CD4-positive, alpha-beta T cell treated with Interleukin-1 beta for 1 hour (primary cell): ENCODE measurements at places on chromosomes 12 and 14.
A peak's percentile ranks its signal among the peaks of the same experiment; 100 is the strongest.

DNA sequence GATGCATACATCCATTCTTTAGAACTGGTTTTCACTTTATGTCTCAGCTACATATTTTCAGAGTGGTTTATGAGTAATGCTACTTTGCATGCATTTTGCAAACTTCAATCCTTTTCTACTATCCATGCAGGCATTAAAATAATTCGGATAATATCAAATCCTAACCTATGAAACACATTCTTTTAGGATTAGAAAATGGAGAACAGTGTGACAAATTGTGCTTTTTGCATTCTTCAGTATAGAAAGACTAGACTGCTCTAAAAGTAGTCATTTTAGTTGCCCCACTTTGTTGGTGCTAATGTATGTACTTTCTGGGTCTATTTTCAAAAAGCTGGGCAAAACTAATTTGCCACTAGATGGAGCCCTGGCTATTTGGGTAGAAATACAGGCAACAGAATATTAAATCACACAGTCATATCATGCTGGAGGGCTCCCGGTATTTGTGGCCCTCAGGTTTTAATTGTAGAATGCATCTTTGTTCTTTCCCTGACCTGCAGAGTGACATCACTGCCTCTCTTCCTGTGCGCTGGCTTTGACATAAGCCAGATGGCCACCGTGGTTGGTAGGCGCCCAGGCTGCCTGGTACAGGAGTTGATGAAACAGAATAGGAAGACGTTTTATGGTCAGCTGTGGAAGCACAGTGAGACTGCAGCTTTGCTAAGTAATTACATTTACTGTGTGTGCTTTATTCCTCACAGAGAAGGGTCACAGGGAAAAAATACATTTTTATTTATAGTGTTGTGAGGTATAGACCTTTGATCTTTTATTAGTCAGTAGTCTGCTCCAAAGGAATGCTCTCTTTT lies 28.1 kb downstream of the MSRB3 start:
- DNase-seq = no peak

DNA sequence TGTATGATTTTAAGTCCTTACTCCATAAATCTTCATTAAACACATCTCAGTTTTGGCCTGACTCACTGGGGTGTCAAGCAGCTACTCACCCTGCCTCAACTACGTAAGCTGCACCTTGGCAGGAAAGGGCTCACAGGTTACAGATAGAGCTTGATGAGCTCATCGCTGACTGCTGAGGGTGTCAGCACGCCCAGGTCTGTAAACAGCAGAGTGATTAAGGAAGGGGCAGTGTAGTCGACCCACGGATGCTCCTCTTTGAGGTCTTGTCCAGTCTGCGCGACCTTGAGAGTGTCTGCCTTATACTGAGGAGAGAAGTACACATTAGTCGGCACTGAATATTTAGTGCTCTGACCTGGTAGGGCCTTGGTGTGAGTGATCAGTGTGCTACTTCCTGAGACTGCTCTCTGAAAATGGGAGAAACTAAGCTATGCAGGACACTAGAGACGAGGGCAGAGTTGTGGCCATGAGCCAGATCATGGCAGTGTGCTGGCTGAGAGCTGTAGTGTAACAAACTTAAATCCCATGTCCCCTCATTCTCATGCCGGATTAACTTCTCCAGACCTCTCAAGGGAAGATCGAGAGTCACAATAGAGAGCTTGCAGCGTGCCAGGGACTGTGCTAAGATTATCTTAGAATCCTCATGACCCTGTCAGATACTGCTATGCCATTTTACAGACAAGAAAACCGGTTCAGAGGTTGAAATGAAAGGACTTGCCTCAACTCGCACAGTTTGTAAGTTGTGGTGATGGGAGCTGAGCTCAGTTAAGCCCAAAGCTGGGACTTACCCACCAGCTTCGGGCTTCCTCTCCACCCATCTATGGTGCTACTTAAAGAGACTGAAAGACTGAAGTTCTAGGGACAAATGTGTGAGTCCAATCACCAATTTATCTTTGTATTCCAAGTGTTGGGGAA lies 11.6 kb downstream of the EIF2B1 start:
- DNase-seq = no peak

DNA sequence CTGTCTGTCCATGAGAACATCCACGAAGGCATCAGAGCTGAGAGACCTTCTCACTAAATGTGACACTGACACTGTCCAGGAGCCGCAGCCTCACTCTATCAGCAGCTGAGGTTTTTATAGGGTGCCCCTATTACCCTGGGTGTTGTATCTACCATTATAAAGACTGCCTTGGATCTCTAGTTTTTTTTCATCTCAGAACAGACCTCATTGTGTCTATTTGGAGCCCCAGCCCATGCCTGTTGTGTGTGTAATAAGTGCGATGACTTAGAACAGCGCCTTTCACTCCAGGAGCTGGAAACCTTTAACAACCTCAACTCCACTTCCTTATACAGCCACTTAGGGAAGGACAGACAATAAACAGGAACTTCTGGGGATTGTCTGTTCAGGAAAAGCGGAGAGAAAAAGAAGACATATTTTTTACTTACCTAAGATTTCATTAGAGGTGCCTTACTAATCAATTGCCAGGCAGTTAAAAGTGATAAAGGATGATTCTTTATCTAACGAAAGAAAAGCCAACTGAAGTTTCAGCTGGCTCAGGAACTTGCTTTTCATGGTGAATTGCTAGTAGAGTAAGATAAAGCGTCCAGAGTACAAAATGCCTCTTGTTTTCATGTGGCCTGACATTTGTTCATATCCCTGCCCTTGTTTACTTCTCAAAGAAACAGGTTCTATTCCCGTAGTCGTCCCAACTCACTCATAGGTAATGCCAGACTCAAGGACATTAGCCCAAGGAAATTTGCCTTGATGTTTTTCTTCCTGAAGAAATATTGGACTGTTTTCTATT lies 420.6 kb downstream of the RAD51B start:
- no peak for DNase-seq

- DNase-seq = peak; percentile 75
Observed at GRCh38 chr12:52151837-52152783, 39.7 kb downstream of the KRT80 start.

DNA sequence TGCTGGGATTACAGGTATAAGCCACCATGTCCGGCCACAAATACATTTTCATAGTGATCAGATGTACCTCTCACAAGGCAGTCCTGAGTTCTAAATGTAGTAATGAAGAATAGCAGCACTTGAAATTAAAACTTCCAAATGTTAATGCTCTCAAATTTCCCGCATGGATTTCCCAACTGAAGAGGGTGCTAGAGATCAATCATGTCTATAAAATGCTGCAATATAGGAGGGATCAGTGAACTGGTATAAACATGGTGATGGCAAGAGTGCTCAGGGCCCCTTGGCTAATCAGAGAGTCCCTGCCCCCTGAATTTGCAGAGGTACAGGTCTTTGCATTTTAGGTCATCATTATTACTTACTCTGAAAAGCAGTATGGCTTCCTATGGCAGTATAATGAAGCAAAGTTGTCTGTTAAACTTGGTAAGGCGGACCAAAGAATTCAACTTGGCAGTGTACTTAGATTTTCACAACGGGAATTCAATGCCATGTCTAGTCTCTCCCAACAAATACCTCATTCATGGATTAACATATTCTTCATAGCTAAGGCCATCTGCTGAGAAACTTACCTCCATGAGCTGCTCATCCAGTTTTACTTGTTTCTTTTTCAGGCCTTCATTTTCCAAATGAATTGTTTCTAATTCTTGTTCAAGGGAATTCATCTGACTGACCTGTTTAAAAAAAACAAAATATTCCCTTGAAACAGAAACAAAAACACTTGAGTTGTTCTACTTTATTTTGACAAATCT lies 67.0 kb upstream of the SAV1 start:
- DNase-seq = no peak

DNA sequence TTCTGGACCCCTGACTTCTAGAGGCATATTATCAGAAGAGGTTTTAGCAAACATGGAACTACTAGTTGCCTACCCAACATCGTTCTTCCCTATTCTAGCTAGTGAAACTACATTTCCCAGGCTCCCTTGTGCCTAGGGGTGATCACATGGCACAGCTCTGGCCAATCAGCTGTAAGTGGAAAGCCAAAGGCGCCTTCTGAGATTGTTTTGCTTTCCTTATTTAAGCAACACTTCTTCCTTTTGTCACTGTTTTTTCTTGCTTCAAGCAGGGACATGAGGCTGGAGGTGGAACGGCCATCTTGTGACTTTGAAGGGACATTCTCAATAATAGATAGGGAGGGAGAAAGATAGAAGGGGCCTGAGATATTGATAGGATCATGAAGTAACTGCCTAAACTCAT lies 136.7 kb downstream of the ZNF664 start:
- peak; percentile 9 for DNase-seq

GRCh38 chr14:95758331-95758730 lies 44.4 kb upstream of the TCL1A start:
- no peak for DNase-seq

GRCh38 chr12:129727100-129727499 lies 176.7 kb downstream of the TMEM132D start:
- no peak for DNase-seq

DNA sequence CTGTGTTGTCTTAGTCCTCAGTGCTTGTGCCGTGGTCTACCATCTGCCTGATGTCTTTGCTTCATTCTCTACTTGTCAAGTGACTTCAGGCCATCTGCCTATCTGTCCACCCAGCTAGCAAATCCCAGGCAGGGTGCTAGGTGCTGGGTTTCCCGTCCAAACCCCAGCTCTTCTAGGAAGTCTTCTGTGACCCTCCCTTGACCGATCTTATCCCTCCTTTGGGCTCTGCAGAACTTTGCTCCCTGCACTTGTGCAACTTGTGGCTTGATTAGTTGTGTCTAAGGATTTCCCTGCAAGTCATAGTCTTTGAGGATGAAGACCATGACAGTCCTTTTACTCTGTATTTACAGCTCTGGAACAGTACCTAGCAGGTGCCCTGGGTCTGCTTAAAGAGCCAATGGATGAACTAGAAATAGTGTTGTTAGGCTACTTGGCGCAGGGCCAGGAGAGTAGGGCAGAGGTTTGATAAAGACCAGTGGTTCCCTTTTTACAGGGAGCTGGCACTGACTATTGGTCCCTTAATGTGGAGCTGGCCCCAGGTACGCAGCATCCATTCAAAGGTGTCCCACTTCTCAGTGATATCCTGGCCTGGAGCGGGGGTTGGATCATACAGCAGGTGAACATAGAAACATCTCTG lies 60.1 kb downstream of the ADCK1 start:
- DNase-seq = no peak

- no peak for DNase-seq
Observed at GRCh38 chr12:130186651-130187268, 24.5 kb downstream of the FZD10 start.

DNA sequence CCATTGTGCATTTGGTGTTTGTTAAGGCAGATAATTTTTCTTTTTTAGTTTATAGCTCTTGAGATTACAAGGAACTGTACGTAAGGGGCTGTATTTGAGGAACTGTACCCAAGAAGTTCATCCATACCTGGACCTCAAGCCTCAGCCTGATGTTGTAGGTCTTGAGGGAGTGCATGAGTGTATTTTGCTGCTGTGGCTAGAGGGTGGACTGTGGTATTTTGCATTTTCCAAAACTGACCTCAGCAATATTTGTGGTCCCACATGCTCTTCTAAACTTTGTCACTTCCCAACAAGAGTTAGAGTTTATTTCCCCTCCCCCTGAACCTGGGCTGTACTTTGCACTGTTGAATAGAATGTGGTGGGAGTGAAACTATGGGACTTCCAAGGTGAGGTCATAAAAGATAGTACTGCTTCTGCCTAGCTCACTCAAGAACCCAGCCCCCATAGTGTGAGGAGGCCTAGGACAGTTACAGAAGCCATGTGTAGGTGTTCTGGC lies 42.2 kb upstream of the FBXO33 start:
- DNase-seq = no peak

GRCh38 chr12:11578461-11578993 lies 70.9 kb upstream of the ETV6 start:
- no peak for DNase-seq

- no peak for DNase-seq
Observed at GRCh38 chr14:69572030-69572840, 2.4 kb downstream of the CCDC177 start.

DNA sequence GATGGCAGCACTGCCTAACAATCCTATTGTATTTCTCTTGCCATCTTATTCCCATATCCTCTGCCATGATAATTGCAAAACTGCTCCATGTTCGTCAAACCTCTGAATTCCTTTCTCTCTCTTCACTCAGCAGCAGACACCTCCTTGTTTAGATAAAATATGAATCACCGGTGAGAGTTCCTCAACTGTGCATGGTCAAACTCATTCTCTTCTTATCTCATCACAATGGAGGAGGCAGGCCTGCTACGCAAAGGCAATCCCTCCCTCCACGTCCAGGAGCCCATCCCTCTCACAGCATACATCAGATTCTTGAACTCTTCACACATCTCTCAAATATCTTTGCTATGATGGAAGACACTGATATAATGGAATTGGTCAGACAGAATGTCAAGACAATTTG lies 90.1 kb upstream of the DAAM1 start:
- DNase-seq = no peak

DNA sequence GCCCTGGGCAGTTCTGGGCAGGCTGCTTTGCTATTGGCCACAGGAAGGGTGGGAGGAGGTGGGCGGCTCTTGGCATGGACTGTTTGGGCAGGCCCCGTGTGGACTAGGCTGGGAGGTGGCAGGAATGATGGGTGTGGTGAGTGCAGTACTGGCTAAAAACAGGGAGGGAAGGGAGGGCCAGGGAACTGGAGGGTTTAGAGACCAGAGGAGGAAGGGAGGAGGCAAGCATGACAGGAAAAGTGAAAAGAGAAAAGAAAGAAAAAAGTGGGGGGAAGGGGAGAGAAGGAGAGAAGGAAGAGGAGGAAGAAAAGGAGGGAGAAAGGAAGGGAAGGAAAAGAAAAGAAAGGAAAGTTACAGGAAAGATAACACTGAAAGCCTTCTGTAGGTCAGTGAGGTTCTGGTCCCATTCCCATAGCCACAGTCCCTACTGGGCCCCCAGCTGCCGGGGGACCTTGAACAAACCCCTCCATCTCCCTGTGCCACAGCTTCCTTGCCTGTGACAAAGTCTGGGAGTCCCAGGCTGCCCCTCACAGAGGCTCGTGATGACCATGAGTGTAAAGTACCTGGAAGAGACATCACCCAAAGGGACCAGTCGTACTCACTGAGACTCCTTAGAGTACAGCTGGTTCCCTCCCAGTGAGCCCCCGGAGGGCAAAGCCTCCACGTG lies 1.1 kb upstream of the C14orf132 start:
- DNase-seq = no peak

GRCh38 chr14:87334997-87335685 lies 657.8 kb downstream of the GALC start:
- DNase-seq = no peak

GRCh38 chr12:71448150-71448581 lies 8.6 kb downstream of the LGR5 start:
- DNase-seq = no peak

GRCh38 chr14:92959761-92960680 lies 37.1 kb downstream of the CHGA start:
- DNase-seq = no peak

DNA sequence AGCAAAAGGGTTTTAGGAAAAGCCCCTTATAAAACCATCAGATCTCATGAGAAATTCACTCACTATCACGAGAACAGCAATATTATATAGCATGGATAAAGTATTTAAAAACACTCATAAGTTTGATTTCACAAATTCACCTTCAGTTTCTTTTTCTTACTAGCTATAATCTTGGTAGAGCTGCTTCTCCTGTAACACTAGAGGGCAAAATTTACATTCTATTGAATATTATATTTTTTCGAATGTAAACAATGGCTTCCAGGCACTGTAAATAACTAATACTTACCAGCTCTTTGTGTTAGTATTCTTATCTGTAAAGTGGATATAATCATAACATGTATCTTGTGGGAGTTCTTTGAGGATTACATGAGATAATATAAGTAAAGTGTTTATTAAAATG lies 259.6 kb downstream of the CCER1 start:
- no peak for DNase-seq
